Endothelial cell of coronary artery (primary cell): ENCODE measurements at places on chromosomes 7 and 10. TPM values are rescaled to one million over a fixed set of nuclear protein-coding genes. Genes with fewer than 3 reads are reported as not detected.

Gene ACSL5
- total RNA-seq = 12.6 and 18.0 TPM in 2 replicates

Gene ATOH7
- total RNA-seq = not detected in 2 replicates

Gene PYROXD2
- total RNA-seq = 4.9 and 6.2 TPM in 2 replicates

Gene NACAD
- total RNA-seq = 0.18 and 1.0 TPM in 2 replicates
